Skeletal muscle cell (primary cell): ENCODE measurements at places on chromosomes 3 and 15.
A peak's percentile ranks its signal among the peaks of the same experiment; 100 is the strongest.

- no peak for DNase-seq
Observed at GRCh38 chr3:78712270-78712669, 1055.5 kb downstream of the ROBO1 start.

DNA sequence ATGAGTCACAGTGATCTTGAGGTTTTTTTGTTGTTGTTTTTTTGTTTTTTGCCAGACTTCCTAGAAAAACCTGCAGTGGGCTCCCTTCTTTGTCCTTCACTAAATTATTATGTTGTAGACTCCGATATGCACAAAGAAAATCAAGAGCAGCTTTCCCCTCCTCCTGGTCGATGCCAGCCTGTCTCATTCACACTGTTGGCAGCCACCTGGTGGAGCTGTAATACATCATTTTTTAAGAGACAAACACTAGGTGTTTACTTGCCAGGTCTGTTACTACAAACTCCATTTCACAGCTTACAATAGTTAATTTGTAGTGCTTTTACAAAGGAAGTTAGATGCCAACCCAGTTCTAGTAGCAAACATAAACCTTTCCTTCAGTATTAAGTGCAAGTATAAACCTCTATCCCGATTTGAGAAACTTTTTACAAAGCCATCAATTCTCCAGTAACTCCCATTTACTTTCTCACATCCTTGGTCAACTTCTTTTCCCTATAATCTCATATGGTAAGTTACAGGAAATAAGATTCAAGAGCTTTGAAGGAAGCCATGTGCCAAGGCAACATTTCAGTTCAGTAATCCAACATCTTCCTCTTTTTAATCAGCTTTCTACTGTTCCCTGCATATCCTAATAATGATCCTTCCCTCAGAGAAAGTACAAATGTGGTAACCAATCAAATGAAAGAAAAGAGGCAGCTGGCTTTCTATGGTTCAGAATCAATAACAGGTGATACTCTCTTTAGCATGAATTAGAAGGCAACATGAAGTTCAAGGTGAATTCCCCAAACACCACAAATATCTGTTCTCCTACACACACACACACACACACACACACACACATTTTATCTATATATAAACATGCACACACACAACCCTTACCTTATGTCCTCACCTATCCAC, 14.0 kb downstream of the AAGAB start:
- no peak for DNase-seq

GRCh38 chr3:111636366-111636885, 41.3 kb upstream of the ZBED2 start:
- DNase-seq: no peak

DNA sequence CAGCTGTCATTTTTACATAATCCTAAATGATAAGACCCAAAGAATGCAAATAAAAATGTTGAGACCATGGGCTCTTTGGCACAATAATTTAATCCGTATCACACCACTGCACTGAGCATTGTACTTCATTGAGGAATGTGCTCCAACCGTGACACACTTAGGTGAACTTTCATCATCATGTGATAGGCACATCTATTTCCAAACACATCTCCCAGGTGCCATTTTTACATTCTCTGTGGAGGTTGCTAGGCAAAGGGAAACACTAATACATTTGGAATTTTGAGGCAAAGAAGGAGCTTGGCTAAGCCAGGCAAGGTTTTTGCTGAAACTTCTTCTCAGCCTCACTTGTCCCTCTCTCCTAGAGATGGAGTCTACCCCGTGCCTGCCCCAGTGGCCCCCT, 68.7 kb downstream of the LRTM1 start:
- DNase-seq: no peak

- DNase-seq: no peak
Observed at GRCh38 chr3:143991713-143992112, 20.1 kb downstream of the DIPK2A start.

GRCh38 chr3:141394560-141394959, 26.3 kb downstream of the ZBTB38 start:
- no peak for DNase-seq

- no peak for DNase-seq
Observed at GRCh38 chr3:123821920-123822319, 62.2 kb downstream of the MYLK start.

DNA sequence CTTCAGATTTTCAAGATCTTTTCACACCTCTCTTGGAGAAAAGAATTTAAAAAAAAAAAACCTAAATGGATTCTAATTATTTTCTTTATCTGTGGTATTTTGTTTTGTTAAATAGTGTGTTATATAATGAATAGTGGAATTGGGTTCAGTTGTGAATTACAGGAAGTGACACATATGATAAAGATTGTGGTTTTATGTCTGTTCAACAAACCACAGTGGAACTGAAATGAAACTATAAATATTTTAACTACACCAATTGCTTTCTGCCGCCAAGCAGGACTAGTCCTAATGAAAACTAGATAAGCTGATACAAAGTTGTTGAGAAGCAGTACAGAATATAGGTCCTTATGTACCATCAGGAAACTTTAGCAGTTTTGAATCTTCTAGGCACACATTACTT, 121.6 kb downstream of the UBE2E2 start:
- no peak for DNase-seq

DNA sequence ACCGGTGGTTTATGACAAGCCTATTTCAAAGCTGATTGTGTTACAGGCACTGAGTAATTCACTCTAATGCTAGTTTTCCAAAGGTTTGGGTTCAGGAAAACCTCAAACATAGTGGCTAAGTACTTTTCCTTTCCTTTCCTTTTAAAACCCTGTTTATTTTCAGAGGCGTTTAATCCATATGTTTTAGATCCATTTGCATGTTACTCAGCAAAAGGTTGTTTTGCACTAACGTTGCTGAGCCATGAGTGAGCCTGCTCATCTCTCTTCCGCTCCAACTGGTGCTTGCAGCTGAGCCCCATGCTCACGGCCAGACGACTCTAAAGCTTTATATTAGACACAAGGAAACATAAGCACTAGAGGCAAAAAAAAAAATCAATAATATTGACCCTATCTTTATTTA, 9.4 kb downstream of the CEMIP start:
- no peak for DNase-seq

- DNase-seq: no peak
Observed at GRCh38 chr15:71109130-71109529, 6.1 kb upstream of the THSD4 start.

DNA sequence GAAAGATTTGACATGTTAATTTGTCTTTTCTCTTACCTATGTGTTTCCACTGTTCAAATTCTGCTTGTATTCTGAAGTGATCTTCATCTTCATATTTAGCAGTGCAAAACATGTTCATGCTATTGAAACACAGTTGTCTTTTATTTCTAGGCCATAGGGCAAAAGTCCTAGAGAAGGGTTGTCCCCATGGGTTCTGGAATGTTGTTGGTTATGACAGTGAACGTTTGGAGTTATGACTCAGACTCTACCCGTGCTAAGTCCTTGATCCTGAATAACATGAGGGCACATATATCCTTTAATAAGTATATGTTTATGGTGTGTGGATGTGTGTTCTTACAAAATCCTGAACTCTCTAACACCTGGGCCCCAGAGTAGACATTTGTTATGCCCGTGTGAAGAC, 23.0 kb upstream of the ARPP21 start:
- no peak for DNase-seq

DNA sequence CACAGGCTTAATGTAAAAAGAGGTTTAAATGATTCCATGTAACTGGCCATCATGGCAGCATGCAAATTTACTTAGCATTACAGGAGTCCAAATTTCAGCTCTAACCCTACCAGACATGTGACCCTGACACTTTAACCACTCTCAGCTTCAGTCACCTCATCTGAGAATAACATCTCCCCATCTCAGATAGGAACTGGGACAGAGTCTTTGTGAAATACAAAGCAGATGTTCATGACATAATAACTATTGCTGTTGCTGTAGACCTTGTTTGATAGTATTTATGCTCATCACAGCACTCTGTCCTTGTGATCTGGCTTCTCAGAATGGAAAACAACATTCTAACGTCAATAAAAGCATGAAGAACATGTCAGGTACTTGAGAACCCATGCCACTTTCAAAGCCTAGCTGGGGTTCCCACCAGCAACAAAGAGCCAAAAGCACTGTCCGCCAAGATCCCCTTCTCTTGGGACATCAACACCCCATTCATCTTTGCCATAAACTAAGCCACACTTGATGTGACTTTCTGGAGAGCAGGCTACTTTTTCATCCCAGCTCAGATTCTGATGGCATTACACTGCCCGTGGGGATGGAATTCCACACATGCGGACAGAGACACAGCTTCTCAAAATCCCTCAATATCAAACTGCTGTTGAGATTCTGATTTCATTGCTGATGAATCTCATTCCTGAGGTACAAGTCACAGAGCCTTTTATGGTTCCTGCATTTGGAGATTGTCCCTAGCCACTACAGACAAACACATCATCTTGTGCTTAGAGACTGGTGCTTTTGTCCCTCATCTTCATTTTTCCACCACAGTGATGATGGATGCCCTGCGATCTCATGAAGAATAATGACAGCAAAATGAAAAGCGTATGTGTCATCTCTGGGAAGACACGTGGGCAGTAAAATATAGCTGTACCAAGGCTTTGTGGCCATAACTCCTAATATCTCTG, 202.7 kb downstream of the TNIK start:
- no peak for DNase-seq

- DNase-seq: no peak
Observed at GRCh38 chr15:32799936-32800535, 82.2 kb downstream of the GREM1 start.

DNA sequence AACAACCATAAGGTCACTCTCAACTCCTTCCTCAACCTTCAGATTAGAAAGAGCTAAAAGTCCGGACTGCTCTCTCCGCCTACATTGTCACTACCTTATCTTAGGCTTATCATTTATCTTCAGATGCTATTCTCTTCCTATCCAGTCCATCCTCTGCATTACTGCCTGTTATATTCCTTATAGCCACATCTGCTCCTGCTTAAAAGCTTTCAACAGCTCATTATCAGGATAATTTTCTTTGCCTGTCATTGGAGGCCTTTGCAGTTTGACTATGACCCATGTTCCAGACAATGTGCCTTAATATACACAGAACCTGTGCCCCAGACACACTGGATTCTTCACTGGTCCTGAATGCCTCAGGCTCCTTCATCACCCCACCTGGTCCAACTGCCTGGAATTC, 184.1 kb upstream of the SETMAR start:
- no peak for DNase-seq

- DNase-seq: no peak
Observed at GRCh38 chr15:58069008-58069407, 3.5 kb upstream of the ALDH1A2 start.

DNA sequence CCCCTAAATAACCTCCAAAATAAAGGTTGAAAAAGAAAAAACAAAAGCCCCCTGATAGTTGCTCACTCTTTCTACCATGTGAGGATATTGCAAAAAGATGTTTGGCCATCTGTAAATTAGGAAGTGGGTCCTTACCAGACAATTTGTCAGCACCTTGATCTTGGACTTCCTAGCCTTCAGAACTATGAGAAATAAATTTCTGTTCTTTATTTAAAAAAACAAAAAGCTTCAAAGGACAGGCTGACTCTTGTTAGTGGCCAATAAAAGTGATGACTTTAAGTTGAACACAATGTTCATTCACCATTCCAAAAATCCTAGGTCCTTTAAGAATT, 103.5 kb downstream of the CBLB start:
- DNase-seq: no peak

DNA sequence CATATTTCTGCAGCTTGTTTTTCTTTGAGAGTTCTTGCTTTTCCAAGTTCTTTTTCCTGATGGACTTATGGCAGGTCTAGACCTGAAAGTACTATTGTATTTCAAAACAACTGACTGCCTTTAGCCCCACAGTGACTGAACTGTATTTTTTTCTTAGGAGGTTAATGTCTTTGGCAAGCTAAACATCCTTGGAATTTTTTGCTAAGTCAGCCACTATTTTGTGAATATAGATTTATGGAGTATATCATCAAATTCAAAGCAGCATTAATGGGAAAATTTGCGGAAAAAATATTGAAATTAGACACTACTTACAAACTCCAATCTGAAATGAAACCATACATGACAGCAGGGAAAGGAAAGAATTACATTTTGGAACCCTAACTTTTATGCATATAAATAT, 8.6 kb downstream of the PIK3CA start:
- DNase-seq: no peak

DNA sequence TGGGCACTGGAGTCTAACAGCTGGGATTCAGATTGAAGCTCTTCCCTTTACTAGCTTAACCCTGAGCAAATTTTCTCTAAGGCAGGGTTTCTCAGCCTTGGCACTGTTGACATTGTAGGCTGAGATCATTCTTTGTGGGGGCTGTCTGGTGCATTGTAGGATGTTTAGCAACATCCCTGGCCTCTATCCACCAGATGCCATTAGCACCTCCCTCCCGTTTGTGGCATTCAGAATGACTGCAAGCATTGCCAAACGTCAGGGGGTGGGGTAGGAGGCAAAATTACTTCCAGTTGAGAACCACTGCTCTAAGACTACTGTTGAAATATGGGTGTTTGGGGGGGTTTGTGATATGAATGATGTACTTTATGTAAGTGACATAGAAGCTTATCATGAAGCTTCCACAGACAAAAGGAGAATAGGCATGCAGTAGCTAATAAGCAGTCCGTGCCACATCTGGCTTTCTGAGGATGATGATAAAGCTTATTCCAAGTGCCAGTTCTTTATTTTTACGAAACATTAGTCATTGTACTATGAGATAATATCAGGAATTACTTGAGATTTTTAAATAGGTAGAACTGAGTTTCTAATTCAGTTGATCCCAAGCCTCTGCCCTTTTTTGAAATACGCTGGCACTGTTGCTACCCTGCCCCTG, 39.3 kb downstream of the NKIRAS1 start:
- peak; percentile 92 for DNase-seq

DNA sequence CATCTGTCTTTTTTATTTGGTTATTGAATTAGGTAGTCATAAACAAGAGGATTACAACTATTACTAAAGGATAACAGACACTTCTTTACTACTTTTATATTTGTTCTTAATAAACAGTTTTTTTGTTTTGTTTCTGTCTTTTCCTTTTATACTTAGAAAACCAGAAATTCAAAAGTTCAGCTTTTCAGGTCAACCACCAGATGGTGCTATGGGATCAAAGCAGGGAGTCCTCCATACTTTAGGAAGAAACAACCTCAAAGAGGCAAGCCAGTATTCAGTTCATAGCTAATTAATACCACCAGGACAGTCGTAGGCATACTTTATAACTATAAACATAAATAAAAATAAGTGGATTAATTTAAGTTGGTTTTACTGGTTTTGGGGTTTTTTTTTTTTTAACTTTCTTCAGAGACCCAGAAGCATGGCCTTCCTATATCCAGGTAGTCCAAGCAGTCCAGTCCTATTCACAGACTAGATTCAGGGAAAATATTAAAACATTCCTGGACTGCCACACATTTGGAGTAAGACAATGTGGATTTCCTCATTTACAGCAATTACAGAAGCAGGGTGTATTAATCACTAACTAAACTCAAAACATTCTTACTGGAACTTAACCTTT, 16.0 kb upstream of the EID1 start:
- DNase-seq: peak; percentile 37

DNA sequence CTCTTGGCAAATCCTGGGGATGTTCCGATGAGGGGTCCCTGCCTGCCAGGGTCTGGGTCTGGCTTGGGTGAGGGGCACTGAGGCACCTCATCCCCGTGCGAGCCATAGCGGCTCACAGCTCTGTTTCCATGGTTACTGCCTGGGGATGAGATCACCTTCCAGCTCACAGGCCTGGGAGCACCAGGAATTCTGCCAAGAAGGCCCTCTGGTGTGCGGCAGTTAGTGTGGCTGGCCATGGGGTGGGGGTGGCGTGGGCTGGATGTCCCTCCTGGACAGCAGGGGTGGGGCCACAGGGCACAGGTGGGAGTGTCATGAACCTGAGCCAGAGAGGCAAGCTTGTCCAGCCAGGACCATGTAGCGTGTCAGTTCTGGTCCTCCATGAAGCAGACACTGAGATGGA, 22.1 kb upstream of the PRR23E start:
- peak; percentile 21 for DNase-seq
